ENCODE measurements at places on chromosomes 4 and X.
A peak's percentile ranks its signal among the peaks of the same experiment; 100 is the strongest.

- no peak for DNase-seq
These were observed 81.6 kb downstream of the KDM6A start for GRCh38 chrX:44954562-44954961.

DNA sequence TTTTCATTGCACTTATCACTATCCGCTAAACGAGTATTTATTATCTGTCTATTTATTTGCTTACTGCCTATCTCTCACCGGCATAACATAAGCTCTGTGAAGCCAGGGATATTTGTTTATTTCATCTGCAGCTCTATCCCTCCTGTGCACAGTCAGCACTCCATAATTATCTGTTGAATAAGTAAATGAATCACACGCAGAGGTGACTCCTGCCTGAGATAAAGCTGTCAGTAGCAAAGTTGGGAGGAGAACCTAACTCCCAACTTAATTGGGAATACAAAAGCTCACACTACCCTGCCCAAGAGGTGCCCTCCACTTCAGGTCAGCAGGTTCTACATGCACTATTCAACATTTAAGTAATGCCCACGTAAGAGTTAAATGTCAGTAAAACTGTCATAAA lies 85.7 kb downstream of the CORIN start:
- DNase-seq = no peak

- DNase-seq = no peak
These were observed 611.8 kb downstream of the SPOCK3 start for GRCh38 chr4:166622425-166622977.

DNA sequence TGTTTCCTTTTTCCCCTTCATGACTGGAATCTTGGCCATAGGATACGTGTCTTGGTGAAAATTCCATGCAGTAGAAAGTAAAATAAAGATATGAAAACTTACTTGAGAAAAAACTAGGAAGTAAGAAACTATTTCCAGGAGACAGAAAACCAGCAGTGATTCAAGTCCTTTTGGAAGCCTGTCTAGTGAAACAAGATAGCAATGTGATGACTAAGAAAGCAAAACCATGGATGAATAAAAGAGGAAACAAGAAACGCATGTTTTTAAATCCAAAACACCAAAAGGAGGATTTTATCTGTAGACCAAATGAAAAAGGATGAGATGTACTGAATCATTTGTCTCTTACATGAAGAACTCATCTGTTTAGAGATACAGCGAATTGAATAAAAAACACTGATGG lies 1430.0 kb downstream of the ARAP2 start:
- no peak for DNase-seq

DNA sequence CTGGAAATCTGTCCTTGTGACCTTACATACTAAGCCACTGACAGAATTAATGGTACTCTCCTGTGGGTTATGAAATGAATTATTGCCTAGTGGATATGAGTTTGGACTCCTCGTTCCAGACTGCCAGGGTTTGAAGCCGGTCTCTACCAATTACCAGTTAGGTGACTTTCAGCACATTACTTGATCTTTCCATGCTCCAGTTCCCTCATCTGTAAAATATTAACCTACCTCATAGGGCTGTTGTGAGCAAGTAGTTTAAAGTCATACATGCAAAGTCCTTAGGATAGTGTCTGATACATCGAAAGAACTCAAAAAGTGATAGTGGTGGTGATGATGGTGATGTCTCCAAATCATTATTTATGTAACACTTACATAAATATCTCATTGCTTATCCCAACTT lies 373.5 kb upstream of the ARX start:
- DNase-seq = no peak

GRCh38 chr4:106273831-106274230 lies 42.2 kb downstream of the TBCK start:
- no peak for DNase-seq

DNA sequence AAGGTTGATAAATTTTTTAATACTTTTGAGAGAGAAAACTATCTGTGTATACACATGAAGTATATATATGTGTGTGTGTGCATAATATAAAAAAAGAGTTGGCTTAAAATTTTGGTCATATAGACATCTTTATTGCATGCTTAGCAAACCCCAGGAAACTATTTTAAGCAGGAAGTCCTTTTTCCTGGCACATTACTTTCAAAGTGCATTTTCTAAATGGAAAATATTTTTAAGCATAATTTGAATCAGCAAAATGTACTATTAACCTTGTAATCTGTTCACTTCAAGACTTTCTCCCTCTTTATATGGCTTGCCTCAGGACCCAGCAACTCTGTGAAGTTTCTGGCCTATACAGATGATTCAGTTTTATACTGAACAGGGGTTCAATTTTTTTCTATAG lies 106.3 kb downstream of the CDS1 start:
- DNase-seq = no peak

- no peak for DNase-seq
These were observed 7.1 kb downstream of the RASL11B start for GRCh38 chr4:52869196-52869595.

DNA sequence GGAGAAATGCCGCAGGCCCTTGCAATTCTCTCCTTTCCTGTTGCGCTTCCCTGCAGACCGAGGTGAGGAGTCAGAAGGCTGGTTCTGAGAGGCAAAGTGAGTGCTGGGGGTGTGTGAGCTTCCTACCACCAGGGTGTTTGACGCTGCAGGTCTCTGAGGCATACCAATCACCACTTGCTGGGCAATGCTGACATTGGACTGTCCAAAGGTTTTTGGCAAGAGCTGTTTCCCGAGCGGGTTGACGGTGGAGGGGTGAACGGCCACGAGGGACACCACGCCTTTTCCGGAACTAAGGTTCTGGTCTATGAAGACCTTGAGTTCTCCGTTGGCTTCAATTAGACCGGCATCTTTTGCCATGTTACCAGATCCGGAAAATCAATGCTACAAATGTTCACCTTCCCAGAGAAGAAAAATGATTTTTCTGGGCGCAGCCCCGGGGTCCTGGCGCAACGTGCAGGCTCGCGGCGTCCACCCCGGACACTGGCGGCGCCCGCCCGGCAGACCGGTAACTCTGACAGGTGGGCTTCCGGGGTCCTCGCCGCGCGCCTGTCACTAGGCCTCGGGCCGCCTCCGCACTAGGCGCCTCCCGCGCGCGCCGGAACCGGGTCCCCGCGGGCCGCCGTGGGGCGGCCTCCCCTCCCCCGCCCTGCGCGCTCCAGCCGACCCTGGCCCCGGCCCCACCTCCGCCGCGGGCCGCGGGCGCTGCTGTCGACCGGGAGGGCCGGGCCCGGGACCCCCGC lies 44.9 kb upstream of the FAM47C start:
- no peak for DNase-seq

DNA sequence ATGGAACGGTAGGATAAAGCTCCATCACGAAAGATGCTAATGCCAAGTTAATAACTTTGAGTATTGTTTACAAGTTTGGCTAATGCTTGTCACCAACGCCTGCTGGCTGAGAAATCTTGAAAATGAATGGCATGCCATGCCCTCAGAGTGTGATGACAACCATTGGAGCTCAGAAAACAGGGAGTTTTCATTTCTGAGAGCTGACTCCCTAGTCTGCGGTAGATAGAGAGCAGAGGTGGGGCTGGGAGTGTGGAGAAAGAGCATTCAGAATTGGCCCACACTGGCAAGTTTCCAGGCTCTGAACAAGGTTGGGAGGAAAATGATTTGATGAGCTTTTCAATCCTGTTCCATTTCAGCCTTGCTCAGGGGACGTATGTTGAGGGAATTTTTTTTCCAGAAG lies 183.9 kb downstream of the CPEB2 start:
- no peak for DNase-seq

DNA sequence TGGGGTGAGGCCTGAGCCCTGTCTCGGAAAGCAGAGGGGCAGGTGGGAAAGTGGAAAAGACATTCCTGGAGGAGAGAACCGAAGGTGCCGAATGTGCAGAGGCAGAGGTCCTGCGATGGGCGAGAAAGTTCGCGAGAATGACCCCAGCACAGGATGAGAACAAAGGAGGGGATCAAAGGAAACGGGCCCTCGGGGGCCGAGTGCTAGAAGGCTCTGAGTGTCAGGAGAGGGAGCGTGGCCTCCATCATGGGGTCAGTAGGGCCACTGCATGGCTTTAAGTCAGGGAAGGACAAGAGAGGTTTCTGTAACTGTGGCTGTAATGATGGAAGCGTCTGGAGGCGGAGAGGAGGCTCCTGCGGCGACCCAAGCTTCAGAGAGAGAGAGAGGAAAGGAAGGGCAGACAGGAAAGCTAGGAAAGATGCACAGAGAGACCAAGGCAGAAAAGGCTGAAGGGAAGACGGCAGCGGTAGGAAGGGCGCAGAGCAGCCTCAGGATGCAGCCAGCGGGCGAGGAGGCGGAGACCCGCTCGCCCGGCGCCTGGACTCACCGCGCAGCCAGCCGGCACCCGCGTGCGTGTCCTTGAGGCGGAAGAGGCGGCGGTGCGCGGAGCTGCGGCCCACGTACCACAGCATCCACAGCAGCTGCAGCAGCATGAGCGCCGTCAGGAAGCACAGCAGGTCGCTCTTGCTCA lies 669 bp downstream of the OTOP1 start:
- DNase-seq = no peak

GRCh38 chr4:22372986-22373385 lies 142.9 kb downstream of the ADGRA3 start:
- DNase-seq = no peak

GRCh38 chrX:42996861-42997260 lies 218.9 kb upstream of the PPP1R2C start:
- DNase-seq = no peak

- DNase-seq = no peak
These were observed 1.8 kb upstream of the KLHL4 start for GRCh38 chrX:87515836-87516235.

GRCh38 chrX:132568291-132568690 lies 79.5 kb upstream of the MBNL3 start:
- DNase-seq = no peak

DNA sequence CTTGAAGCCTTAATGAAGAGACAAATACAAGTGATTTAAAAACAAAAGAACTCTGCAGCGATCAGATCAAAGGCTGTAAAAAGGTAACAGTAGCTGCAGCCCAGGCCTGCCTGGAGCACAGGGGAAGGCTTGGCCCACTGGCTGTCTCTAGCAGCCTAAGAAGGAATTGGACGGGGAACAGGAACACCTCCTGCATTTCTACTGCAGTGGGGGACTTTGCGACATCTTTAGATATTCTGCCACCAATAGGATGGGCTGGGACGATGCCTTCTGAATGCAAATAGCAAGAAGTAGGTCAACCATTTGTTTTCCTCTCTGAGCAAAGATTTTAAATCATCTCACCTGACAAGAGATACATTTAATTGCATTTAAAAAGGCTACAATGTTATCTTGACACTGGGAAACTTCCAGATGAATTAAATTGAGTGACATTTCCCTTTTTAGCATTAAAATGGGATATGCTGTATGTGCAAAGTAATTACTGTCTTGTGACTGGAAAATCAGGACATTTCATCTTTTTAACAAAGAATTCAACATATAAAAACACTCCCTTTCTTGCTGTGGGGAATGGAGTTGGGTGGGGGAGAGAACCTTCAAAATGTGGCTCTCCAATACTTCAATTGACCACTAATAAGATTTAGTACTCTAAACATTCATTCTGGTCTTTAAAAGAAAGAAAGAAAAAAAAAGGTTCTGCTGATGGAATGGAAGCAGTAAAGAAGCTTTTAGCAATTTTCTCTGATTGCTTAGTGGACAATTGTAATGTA lies 70.0 kb downstream of the NYX start:
- no peak for DNase-seq

DNA sequence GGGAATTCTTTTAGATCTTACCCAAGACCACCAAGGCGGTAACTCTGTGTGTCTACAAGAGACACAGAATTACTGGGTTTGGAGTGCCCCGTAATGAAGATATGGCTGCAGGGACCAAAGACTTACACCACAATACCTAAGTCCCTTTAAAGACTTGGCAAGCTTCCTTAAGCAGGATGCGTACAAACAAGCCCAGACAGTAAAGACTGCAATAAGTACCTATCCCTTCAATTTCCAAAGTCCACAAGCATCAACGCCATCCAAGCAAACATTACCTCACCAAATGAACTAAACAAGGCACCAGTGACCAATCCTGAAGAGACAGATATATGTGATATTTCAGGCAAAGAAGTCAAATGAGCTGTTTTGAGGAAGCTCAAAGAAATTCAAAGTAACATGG lies 42.3 kb upstream of the RNF128 start:
- no peak for DNase-seq

DNA sequence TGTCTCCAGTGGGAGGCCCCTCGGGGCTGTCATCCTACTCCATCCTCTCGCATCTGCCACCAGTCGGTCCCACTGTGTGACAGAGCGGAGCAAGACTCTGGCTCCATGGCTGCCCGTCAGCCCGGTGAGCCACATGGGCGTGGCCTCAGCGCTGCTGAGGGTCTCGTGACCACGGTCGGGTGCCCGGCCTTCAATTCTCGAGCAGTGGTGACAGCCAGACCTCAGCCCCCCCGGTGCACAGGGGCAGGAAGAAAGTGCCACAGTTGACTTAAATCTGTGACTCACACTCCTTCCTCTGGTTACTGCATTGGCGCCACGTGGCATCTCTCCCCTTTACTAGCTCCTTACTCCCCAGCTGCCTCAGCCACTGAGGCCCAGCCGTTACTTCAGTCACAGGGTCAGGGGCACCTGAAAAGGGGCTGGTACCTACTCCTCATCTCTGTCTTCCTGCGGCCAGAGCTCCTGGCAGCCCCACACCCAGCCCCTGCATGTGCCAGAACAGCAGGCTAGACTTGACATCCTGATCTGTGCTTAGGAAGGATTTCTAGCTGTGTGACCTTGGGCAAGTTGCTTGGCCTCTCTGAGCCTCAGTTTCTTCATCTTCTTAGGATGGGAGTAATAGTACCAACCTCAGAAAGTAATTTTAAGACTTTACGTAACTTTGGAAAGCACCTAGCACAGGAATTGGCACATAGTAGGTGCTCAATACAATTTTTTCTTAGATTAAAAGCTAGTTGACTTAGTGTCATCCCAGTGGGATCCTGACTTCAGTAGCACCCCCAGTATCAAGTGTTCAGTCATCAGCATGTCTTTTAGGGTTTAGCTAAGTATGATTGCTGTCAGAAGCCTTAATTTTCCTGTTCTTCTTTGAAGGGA lies 66.1 kb downstream of the TNIP2 start:
- DNase-seq = peak; percentile 64

GRCh38 chrX:5549512-5549911 lies 679.2 kb downstream of the NLGN4X start:
- DNase-seq = no peak

GRCh38 chrX:17005712-17006368 lies 59.4 kb downstream of the REPS2 start:
- no peak for DNase-seq
